AG09319 (cell line): ENCODE measurements at places on chromosomes 7 and 10.
A peak's percentile ranks its signal among the peaks of the same experiment; 100 is the strongest.

- no peak for DNase-seq
These were observed 678.0 kb upstream of the KCND2 start for GRCh38 chr7:119594956-119595355.

GRCh38 chr7:34759477-34760125, 101.6 kb downstream of the NPSR1 start:
- no peak for DNase-seq

GRCh38 chr7:38798552-38799267, 110.3 kb downstream of the VPS41 start:
- DNase-seq: no peak

GRCh38 chr7:116800594-116800993, 61.8 kb upstream of the CAPZA2 start:
- no peak for DNase-seq

DNA sequence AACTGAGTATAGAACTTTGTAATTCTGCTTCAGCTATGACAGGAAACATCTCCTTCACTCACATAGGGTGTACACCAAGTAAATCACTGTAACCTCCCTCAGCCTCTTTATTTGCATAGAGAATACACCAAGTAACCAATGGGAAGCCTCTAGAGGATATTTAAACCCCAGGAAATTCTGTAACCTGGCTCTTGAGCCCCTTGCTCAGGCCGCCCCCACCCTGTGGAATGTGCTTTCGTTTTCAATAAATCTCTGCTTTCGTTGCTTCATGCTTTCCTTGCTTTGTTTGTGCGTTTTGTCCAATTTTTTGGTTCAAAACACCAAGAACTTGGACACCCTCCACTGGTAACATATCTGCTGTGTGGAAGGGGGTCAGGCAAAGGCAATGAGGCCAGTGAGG, 60.2 kb downstream of the CLRN3 start:
- no peak for DNase-seq

DNA sequence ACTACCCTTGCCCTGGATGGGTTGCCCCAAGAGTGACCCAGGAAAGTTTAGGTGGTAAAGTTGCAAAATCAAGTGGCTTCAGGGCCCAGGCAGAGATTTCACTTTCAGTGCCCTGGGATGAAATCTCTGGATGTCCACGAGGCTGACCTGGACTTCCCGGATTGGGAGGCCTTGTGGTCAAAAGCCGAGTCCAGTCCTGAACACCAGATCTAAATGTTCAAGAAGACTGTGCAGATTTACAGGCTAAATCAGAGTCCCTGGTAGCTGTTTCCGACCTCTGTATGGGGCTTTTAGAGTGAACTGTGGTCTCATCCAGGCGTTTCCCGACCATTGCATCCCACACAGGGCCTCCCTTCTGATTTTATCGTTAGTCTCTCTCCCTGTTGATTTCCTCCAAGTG, 95.3 kb downstream of the WDR11 start:
- no peak for DNase-seq

DNA sequence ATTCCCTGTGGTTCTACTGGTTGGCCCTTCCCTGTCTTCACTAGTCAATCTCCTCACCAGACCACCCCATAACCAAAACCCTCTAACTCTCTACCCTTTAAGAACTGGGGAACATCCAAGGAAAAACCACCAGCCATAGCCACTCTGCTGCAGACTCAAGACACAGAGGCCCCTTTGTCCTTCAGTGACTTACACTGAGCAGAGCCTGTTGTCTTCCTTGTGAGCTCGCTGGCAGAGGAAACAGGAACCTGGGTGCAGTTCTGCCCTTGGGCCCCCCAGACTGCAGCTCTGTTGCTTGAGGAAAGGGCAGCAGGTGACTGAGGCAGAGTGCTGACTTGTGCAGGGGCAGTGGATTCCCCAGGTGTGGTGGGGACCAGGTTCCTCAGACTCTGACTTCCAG, 30.6 kb downstream of the ZC3HAV1 start:
- DNase-seq: no peak

- DNase-seq: no peak
These were observed 511.4 kb downstream of the PTPRN2 start for GRCh38 chr7:158076215-158076614.

- no peak for DNase-seq
These were observed 116.2 kb downstream of the SLC25A13 start for GRCh38 chr7:96205665-96206064.

DNA sequence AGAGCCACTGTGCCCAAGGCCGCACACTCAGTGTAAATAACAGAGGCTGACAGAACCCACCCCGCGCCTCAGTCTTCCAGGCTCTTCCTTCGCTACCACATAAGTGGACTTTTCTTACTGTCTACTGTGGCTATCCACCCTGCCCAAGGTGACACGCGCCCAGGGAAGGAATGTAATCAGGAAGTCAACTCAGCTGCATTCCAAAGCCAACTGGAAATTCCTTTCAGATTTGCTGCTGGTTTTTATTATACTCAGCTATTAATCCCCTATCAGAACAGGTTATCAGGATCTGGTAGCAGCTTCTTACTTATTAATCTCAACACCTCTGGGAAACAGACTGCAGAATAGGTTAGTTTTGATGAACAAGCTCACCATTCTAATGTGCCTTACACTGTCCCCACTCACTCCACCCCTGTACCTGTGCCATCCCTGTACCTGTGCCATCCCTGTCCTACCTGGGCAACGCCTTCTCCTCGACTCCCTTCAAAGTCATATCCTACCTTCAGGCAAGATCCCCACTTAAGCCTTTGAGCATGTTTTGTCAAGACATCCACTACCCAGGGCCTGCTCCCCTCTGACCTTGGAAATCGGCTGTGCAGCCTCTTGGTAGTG, 90.7 kb downstream of the NHLRC2 start:
- DNase-seq: no peak

DNA sequence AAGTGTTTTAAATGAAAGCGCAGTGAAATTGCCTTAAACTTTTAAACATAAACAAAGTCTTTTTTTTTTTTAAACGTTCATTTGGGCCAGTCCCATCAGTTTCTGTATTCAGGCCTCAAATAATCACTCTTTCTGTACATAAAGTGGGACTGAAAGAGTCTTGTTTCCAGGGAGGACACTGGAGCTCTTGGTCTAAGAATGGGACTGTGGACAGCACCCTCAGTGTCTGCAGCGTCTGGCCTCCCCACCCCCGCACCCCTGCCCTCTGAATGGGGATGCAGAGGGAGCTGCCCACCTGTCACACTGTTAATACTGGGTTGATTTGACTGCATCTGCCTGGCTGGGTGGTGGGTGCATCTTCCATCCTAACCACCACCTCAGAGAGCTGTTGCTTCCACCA, 5.2 kb downstream of the ZNF365 start:
- DNase-seq: no peak

DNA sequence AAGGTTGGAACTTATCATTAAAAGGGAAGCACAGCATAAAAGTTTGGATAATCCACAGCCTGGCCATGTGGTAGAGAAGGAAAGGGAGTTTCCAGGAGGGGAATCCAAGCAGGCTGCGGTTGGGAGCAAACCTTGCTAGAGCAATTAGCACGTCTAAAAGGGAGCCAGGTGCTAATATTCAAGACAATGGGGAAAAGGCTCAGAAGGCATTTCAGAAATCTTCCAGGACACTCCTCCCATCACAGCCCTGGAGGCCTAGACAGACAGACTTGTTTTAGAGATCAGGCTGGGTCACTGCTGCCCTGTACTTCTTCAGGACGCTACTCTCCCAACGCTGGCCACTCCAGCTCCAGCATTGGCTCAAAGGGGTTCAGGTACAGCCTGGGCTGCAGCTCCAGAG, 96.2 kb upstream of the KAT6B start:
- DNase-seq: no peak

DNA sequence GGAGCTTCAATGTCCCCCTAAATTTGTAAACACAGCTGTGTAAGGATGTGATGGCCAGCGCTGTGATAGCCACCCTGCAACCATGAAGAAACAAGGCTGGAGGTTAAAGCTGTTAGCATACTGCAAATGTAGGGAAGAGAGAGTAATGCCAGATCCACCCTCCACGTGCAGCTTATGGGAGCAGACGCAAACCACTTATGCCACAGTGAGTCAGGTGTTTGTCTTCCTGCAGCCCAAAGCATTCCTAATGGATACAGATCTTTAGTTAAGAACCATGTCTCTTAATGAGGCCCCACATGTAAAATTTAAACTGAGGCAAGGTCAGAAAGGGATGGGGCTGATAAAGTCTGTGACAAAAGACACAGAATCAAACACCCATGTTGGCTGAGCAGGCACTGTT, 13.6 kb upstream of the MYL7 start:
- no peak for DNase-seq

DNA sequence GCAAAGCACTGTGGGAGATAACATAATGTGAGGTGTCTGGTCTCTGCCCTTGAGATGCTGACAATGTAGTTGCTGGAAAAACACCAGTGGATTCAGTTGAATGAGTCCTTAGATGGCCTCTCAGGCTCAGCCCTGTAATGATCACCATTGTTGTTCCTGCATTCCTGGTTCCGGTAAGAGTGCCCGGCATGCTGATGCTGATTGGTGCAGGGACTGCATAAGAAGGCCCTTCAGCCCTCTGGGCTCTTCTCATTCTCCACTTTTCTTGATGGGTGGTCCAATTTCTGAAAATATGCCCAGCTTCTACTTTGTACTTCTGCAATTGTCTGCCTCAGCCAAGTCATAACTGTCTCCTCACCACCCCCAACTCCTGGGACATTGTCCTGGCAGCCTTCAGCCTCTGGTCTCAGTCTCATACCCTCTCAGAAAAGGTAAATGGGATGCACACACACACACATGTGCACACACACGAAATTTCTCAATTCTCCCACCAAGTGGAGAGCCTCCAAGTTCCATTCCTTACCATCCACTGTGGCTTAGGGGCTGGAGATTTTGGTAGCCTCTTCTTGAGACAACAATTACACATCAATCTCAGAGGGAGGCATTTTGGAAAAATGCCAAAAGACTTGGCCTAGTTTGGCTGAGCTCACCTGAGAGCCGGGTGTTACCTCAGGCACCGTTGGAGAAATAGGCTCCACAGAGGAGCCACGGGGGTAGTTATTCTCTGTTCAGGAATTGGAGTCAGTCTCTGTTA, 314.9 kb downstream of the RPS24 start:
- DNase-seq: no peak

- no peak for DNase-seq
These were observed 1.9 kb downstream of the AUTS2 start for GRCh38 chr7:69599955-69600709.

- DNase-seq: no peak
These were observed 317.8 kb downstream of the SH2D4B start for GRCh38 chr10:80855348-80855971.

DNA sequence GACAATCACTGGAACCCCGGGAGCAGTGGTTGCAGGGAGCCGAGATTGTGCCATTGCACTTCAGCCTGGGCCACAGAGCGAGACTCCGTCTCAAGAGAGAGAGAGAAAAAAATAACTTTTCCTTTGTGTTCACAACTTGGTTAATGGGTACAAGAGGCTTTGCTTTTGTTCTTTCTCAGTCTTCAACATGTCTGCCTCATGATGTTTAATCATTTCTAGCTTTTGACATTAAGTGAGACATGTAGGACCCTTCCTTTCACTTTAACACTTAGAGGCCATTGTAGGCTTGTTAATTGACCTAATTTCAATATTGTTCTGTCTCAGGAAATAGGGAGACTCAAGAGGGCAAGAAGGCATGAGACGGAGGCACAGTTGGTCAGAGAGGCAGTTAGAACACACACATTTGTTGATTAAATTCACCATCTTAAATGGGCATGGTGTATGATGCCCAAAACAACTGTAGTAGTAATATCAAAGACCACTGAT, 9.3 kb upstream of the CRCP start:
- DNase-seq: no peak

DNA sequence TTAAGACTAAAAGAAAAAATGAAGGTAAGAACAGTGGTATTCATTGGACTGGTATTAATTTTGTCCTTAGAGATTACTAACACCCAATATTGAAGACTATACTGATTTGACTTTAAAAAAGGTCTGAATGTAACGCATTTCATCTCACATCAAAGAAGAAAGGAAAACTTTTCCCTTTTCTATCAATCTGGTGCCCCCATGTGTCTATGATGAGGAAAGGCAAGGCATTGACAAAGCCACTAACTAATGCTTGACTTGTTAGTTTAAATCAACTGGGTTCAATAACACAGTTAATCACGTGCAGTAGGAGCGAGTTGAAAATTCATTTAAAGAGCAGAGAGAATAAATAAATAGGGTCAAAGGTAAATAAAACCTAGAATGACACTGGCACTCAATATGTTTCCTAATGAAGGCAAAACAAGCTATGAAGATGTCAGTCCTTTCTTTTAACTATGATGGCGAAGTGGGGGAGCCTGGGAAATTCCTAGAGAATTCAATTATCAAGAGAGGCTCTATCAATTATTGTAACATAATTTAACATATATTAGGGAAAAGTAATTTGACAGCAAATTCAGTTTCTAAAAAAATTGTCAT, 180.9 kb downstream of the ANK3 start:
- peak; percentile 7 for DNase-seq

DNA sequence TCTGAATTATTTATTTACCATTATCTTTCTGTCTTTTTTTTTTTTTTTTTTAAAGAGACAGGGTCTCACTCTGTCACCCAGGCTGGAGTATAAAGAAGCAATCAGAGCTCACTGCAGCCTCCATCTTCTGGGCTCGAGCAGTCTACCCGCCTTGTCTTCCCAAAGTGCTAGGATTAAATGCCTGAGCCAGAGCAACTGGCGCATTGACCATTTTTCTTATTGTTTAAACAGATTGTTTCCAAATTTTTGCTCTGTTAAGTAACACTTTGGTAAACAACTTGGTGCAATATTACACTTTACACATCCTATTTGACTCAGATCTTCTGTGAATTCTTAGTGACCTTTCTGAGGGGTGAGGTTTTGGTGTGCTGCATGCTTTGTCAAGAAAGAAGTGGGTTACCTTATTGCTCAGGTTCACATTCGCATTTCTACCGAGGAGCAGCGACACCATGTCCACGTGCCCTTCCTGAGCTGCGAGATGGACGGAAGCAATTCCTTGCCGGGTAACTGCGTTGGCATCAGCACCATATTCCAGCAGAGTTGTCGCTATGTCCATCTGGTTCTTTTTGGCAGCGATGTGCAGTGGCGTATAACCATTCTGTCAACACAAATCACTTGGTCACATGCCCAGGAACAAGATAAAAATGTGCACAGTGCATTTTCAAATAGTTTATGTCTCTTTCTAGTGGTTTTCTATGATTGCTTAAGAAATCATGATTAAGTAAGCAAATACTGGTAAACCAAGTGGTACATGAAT, 203.2 kb downstream of the ANK3 start:
- peak; percentile 7 for DNase-seq

GRCh38 chr7:116687801-116688201, 15.8 kb downstream of the MET start:
- no peak for DNase-seq

GRCh38 chr10:69215405-69216171, 4.5 kb upstream of the HKDC1 start:
- no peak for DNase-seq

- DNase-seq: no peak
These were observed 458.1 kb downstream of the HTR7 start for GRCh38 chr10:90399782-90400181.
